ENCODE measurements at places on chromosomes 3 and 15. TPM values are rescaled to one million over a fixed set of nuclear protein-coding genes. Genes with fewer than 3 reads are reported as not detected.

DNA sequence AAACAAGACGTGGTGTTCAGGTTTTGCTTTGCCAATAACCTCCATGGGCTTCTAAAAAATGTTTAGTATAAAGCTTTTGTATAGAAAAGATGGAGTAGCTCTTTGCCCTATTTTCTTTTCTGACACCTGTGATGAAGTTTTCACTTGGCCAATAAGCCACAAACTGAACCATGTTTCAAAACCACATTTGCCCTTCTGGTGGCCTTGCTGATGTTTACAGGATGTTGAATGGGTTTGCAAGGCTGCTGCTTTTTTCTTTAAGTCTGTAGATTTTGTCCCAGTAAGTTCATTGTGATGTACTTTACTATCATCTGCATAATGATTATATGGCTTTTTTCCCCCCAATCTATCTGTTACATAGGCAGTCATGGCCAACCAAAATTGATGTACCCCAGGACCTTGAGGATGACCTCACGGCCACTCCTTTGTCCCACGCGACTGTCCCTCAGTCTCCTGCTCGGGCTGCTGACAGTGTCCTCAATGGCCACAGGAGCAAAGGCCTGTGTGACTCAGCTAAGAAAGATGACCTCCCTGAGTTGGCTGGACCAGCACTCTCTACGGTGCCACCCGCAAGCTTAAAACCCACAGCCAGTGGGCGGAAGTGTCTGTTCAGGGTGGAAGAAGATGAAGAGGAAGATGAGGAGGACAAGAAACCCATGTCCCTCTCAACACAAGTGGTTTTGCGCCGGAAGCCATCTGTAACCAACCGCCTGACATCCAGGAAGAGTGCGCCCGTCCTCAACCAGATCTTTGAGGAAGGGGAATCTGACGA lies 60.8 kb downstream of the SNRK start:
- DNase-seq = no peak

DNA sequence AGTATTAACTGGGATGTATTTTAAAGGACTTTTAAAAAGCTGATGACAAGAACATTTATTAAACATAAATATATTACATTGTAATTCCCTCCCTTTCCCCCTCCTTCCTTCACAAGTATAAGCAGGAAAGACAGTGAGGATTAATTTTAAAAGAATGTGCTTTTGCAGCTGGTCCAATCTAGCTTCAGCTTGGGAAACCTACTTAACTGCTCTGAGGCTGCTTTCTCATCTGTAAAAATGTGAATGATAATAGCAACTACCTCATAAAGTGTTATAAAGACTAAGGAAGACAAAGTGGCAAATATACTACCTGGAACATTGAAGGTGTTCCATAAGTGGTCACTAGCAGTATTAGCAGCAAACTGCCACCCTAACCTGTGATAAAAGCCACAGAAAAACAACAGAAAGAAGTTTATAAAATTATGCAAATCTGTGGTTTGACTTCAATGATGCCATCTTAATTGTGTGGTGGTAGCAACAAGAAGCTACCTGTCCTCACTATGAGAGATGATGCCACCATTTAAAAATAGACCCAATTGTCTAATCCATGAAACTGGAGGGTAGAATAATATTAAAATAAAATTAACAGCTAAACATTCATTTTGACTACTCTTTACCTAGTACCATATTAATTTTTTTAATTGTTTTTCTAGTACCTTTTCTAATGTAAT lies 20.0 kb downstream of the DHX36 start:
- no peak for DNase-seq

DNA sequence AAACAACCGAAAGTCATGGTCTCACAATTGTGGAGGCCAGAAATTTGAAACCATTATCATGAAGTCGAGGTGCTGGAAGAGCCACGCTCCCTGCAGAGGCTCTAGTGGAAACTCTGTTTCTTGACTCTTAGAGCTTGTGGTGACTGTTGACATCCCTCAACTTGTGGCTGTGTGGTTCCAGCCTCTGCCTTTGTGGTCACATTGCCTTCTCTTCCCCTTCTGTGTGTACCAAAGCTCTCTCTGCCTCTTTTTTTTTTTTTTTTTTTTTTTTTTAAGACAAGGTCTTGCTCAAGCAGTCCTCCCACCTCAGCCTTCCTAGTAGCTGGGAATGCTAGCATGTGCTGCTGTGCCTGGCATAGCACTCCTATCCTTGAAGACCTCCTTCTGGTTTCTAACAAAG lies 48.7 kb upstream of the CRTC3 start:
- peak; percentile 11 for DNase-seq

DNA sequence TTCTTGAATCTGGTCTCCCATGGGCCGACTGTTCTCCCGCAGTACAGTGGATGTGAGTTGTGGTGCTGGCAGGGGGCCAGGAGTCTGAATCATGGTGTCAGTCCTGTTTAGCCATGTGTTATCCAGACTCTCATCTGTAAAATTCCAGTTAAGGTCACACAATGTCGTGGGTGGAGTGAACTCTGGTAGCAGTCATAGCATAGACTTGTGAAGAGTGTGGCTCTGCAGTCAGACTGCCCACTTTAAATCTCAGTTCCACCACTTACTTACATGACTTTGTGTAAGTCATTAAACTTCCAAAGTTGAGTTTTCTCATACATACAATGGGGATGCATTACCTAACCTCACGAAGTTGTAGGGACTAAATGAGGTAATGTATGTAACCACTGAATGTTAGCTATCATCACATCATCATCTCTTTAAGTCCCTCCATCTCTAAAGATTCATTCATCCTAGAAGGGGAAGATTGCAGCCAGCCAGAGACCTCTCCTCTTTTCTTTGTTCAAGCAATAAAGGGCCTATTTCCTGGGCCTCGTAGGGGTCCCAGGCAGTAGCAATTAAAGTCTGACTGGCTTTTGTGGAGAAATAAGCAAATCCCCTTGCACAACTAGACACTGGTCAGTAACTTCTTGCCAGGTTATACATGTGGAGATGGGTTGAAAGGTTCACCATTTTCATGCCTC lies 93.9 kb downstream of the PCCB start:
- peak; percentile 98 for DNase-seq

GRCh38 chr3:61864886-61865285 lies 303.5 kb downstream of the PTPRG start:
- DNase-seq = no peak

GRCh38 chr3:108907194-108907593 lies 46.5 kb downstream of the GUCA1C start:
- DNase-seq = no peak

GRCh38 chr3:53193466-53194209 lies 32.6 kb downstream of the PRKCD start:
- DNase-seq = no peak

DNA sequence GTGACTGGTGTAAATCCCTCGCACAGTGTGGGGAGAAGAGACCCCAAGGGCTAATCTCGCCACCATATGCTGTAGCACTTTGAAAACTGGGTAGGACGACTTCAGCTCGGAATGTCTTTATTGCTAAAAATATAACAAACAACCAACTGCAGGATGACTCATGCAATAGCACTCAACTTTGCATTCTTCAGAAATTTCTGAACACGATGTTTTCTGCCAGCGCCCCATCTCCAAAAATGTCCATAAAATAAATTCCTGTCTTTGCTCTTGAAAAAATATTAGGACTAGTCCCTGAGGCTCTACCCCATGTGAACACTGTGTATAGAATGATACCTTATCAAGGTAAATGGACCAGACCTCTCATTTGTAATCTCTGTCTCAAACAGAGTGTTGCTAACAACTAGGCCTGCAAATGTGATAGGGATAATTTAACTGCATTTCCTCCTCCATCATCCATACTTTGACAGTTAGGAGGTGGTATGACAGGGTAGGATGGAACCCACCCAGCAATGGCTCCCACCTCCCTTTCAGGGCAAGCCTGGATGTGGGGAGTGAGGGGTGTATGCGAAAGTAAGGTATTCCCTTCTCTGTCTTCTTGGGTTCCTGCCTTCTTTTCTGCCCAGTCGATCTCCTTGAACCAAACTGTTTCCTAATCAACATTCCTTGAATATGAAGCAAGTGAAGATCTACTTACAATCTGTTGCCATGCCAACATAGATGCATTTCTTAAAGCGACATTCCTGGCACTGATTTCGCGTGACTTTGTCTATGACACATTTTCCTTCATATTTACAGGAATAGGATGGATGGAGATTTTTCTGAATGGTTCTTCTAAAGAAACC lies 201.1 kb downstream of the NR1D2 start:
- peak; percentile 84 for DNase-seq

- DNase-seq = no peak
These were observed 26.3 kb downstream of the GPR160 start for GRCh38 chr3:170064108-170064507.

- DNase-seq = peak; percentile 74
These were observed 295.6 kb upstream of the RASGRP1 start for GRCh38 chr15:38860253-38860652.

The TMEM108 gene
- total RNA-seq = 0.12 TPM

The ANO10 gene
- 29.8 TPM for total RNA-seq

The PLSCR5 gene
- total RNA-seq = not detected

The CD80 gene
- total RNA-seq = not detected

The IQCH gene
- total RNA-seq = 7.0 TPM

The CTDSPL gene
- total RNA-seq = 26.3 TPM

Data from RPMI7951 (cell line).